Stimulated activated CD4-positive, alpha-beta T cell treated with anti-CD3 and anti-CD28 coated beads, TNF-alpha, amount 100 ng/mL, for 4 hours (primary cell): ENCODE measurements at places on chromosomes 2 and 18.

DNA sequence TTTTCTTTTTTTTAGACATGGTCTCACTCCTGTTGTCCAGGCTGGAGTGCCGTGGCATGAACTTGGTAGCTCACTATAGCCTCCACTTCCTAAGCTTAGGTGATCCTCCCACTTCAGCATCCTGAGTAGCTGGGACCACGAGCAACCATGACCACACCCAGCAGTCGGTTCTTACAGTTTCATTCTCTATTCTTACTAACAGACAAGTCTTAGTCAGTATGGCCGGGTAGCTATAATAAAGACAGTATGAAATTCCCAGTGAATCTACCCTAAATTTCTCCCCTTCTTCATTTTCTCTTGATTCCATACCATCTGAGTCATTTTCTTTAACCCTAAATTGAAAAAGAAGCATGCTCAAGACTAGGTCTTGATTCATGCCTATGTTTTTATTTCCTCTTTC, 775.3 kb upstream of the NRXN1 start:
- DNase-seq = no peak

DNA sequence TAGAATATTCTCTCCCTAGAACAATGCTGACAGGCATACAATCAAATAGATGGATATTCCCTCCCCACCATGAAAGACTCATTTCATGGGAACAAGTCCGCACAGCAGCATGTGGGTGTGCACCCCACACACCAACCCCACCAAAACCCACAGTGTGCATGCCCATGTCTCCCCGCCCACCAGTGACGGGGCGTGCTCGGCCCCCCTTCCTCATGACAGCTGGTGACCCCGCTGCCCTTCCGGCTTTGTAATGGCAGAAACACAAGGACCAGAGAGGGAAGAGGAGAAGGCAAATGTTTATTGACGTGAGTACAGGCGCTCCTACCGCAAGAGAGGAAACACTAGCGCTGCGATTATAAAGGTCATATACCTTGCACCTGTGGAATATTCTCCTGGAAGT, 30.8 kb upstream of the ODC1 start:
- no peak for DNase-seq

DNA sequence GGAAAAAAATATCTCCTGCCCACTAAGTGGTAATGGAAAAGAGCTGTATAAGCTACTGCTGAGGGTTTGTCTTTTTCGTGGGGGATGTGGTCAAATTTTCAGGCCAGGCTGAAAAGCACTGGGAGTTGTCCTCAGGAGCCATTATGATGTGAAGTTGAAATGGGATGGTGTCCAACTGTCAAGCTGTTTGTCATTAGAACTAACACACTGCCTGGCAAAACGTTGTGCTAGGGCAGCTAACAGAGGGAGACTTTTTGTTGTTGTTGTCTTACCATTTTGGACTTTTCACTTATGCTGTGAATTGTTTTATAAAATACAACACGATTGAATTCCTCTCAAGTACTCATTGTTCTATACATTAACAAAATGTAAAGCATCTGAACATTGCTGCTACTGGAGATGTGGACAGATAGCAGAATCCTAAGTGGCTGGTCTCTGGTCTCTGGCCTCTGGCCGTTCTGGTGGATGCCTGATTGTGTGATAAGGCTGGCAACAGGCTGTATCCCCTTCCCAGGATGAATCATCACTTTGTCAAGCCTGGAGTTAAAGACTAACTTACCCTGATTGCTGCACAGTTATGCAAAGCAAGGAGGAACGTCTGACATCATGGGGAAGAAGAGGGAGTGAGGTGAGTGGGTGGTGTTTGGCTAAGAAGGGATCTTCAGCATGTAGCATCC, 2.3 kb downstream of the MYO1B start:
- DNase-seq = no peak

DNA sequence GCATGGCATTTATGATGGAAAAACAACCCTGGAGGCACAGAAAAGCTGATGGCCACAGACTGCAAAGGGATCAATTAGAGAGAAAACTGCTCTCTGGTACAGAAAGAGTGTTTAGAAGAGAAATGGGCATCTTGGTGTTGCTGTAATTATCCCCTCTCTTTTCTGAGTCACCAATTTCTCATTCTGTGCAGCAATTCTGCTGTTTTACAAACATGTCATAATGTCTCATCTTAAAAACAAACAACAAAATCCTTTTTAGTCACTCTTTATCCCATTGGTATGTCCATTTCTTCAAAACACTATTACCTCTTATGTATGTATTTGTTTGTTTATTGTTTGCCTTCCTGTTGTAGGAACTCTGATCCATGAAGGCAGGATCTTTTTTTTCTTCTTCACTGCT, 73.9 kb upstream of the HK2 start:
- DNase-seq = no peak

GRCh38 chr2:185477452-185477851, 261.2 kb upstream of the FSIP2 start:
- no peak for DNase-seq

- DNase-seq = no peak
These were observed 100.8 kb upstream of the ASAP2 start for GRCh38 chr2:9105601-9106337.

GRCh38 chr2:28670856-28671255, 80.8 kb upstream of the PPP1CB start:
- no peak for DNase-seq

DNA sequence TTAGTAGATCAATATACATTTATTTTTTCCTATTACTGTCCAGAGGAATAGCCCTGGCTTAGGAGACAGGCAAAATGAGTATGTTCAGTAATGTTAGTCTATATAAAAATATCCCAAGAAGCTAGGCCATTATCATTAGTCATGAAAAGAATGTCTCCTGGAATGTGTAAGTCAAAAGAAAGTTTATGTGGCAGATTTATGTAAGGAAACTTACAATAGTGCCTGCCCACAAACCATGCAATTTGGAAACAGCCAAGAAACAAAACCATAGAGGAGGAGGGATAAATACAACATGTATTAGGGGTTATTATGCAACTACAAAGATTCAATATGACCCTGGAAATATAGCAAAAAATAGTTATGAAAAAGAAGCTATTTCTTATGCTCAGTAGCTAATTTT, 96.3 kb downstream of the NOL4 start:
- DNase-seq = no peak

DNA sequence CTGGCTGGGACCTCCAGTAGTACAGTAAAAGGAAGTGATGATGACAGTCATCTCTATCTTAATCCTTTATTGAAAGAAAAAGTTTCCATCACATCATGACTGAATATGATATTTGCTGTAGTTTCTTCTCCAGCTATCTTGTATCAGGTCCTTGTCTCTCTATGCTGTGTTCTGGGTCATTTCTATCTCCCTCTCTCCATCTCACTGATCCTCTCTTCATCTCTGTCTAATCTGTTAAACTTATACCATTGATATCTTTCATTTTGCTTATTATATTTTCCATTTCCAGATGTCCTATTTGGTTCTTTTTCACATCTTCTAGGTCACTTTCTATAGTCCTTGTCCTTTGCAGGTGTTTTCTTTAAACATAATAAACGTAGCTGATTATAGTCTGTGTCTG, 12.3 kb downstream of the CYS1 start:
- no peak for DNase-seq

DNA sequence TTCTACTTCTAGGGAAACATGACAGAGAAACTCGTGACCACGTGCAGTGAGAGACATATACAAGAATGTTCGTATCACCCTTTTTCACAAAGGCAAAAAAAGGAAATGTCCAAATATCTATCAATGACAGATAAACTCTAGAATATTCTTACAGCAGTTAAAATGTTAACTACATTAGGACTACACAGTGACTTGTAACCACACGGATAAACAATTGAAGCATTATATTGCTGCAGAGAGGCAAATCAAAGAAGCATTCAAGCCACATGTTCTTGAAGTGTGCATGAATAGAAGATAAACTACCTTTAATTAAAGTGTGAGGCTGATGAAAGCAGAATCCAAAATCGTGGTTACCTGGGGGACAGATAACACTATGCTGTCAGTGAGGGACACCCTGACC, 935.3 kb upstream of the KLHL29 start:
- DNase-seq = no peak

DNA sequence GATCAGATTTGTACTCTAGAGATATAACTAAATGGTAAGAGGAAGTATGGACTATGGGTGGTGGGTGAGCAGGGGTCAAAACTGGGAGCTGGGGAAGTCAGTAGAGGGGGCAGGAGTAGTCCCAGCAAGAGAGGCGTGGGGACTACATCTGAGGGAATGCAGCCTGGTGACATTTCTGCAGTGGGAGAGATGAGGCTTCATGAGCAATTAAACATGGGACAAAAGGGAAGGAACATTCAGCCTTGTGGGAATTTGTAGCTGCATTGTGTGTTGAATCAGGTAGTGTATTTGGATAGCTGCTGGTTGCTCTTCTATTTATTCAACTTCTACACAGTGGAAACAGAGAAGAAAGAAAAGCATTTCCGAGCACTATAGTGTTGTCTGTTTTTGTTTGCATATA, 3.6 kb downstream of the CNOT11 start:
- DNase-seq = no peak

DNA sequence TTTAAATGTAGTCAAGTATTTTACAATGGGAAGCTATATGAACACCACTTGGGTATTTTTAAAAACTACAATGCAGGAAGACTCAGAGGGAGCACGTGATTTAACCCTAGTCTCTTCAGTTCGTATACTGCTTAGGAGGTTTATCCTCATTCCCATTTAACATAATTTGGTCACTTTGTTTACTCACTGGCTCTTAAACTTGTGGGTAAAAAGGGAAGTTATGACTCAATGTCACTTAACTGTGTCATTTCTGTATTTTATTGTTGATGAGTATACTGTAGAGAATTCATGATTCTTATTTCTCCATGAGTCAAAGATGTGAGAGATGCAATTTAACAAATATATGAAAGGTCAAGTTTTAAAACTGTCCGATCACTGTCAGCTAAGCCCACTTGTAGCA, 48.2 kb downstream of the SLC66A3 start:
- DNase-seq = no peak

DNA sequence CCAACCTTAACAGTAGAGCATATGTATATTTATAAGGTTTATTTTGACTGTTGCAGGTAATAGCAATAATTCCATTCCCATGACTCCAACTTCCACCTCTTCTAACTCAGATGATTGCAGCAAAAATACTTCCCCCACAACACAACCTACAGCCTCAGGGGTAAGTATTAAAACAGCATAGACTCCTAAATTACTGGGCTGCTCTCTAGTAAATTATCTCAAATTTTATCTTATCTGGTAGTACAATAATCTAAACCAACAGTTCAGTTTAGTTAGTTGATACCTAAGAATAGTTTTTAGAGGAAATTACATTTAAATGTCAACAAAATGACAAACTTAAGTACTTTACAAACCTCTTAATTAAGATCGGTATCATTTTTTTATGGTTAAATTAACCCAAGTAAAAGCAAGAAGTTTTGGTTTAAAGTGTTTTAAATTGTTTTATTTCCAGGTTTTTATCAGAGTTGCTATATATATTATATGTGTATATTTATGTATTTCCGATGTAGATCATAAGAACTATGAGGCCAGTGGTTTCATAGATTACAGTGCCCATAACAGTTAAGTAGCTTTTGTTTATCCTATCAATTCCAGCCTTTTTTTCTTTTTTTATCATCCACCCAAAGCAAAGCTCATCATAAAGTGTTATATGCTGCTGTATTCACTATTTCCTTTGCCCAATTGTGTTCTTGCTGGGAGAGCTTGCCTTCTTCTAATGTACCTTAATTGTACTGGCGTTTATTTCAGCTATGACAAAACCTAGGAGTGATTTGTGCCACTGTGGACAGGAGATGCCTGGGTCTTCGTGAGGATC, 13.7 kb downstream of the GATA6 start:
- DNase-seq = no peak

DNA sequence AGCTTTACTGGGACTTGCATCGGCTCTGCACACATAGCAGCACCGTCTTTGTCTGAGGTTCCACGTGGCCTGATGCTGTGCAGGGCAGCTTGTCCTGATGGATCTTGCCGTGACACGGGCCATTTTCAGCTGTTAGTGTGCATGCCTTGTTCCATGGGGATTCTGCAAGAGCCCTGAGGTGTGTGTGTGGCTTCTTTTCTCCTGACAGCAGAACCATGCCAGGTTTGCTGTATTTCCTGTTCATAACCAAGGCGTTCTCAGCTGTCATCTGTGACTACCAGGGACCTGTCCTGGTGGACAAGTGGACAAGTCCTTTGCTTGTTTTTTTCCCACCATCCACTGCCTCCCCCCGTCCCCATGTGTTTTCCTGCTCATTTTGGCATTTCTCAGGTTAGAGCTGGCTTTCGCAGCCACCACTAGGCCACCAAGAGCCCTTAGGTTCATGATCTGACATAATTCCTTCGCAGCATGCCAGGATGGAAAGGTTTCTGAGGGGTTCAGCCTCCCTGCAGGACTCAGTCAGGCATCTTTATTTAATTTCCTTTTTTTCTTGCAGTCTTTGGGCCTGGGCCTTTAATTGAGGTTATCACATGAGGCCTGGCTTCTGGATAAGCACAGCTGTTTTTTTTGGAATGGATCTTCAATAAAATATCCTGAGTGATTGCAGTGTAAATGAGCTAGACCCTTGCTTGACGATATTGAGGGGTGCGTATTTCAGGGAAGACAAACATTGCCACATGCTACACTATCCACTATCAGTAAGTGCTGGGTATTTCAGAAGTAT, 139.4 kb downstream of the NCK2 start:
- DNase-seq = no peak

DNA sequence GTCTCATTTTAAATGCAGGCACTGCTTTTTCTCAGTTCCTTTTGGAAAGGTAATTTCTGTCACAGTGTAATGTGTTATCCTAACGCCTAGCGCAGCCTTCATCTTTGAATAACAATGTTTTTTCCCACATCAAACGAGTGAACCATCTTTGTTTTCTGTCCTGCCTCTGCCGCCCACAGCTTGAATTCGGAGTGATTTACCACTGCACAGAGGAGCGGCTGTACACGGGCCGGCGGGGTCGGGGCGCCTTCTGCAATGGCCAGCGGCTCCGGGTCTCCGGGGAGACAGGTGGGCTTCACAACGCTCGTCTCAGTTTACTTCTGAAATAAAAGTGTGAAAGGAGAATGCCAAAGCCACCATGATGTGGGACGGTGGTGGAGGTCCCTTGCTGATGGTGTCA, 32.8 kb downstream of the IMPA2 start:
- DNase-seq = no peak

DNA sequence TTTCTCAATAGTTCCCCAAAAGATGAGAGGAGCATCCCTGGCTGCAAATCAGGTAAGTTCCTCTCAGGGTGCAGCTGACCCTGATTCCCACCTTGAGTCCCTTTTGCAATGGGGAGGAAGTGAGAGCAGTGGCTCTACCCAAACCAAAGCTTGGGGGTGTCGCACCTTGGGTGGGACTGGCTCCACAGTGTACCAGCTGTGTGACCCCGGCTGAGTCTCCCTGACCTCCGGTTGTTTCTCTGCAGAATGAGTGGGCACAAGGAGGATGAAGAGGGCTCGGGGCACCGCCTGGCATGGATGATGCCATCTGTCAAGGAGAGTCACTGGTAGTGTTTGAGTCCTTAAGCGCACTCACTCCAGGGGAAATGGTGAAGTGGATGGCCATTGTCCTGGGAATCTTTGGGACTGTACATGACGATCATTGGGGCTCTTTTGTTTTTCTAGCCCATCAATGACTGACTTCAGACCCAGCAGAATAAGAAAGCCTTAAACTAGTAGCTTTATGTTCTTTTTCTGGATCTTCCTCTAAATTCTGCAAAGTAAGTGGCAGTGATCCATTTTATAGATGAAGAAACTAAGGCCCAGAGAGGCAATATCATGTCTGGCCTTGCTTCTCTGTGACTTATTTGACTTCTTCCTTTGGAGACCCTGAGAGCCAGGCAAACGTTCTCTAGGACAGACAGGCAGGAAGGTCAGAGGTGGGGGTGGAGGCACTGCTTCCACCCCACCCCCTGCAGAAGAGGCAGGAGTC, 106.3 kb upstream of the ST3GAL5 start:
- no peak for DNase-seq
